NCI-H526 (cell line): ENCODE measurements at places on chromosomes 16 and 17.

DNA sequence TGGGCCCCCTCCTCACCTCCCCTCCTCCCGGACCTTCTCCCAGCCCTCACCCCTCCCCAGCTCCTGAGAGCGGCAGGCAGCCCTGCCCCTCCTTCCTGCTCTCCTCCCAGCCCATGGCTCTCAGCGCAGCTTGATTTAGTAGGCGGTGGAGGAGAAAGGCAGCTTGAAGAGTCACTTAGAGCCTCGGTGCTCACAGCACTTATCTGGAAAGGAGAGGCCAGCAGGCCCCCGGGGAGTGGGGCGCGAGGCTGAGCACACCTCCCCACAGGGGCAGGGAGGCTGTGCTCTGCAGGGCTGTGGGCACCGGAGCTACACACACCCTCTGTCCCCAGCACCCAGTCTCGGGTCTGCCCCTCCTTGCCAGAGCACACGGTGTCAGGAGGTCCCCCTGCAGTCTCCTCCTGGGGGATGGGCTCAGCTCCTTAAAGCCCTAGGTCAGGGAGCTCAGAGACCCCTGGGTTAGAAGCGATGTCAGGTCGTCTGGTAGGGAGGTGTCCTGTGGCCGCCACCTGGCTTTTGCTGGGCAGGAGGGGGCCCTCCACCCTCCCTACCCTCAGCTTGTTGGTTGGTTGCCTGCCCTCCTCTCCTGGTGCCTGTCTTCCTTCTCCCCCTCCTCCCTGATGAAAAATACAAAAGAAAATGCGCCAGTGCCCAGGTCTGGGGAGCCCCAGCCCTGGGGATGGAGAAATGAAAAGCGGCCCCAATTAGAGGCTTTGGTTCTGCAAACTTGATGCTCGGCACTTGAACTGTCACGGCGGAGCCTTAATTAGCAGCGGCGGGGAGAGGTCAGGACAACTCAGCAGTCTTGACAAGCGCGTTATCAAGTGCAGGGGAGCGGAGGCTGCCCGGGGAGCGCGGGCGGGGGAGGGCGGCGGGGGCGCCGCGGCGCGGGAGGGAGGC is 151.1 kb upstream of the GSE1 start:
- DNase-seq: peak; percentile 55

DNA sequence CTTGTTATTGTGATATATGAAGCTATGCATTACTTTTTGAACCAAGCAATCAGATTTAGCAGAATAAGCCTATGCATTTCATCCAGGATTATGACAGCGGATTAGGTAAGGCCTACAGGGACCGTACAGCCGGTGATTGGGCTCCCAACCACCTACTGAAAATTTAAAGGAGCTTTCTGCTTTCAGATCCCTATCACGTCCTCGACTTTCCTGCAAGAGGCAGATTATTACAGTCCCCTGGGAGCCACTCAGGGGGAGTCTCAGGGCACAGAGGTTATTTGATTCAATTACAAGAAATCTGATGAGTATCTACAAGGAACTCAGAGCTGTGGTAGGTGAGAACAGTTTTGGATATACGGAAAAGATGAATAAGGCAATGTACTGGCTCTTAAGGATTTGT is 80.7 kb downstream of the HS3ST3B1 start:
- DNase-seq: no peak

DNA sequence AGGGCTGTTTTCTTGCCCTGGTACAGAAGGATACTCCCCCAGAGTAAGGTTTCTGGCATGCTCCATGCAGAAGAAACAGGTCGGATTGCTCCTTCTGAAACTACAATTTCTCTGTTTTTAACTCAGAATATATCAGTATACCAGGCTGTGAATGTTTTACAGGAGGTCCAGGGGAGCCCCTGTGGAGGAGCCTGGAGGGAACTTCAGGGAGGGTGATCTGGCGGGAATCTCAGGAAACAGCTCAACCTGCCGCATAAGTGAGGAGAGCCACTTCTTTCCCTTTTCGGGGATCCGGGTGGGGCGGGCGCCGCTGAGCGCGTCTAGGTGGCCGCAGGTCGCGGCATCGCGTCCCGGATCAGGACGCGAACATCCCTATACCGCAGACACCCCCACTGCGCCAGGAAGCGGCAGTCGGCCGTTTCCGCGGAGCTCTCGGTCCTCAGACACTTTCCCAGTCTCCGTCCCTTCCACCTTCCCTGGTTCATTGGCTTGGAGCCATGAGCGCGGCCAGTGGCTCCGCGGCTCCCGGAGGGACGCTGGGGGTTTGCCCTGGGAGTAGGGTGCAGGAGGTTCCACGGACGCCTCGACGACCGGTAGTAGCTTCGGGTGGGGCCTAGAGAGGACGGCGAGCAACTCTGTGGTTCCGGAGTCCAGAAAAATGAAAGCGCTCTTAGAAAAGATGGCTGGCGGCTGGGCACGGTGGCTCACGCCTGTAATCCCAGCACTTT is 3.1 kb upstream of the ZNF764 start:
- DNase-seq: no peak

DNA sequence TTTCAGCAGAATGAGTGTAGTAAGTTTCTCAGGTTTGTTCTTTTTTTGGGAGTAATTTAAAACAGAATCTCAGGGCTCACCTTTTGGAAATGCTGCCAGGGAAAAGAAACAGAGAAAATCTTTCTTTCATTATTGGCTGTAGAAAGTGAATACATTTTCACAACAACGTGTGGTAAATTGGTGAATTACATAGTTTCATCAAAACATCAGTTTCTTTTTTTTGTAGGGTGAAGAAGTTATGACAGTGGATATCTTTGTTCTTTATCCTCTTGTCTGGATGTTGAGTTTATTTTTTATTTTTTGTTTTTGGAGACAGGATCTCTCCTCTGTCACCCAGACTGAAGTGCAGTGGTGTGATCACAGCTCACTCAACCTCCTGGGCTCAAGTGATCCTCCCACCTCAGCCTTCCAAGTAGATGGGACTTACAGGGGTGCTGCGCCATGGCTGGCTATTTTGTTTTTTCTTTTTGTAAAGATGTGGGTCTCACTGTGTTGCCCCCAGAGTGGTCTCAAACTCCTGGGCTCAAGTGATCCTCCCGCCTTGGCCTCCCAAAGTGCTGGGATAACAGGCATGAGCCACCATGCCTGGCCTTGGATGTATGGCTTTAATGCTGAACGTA is 2.4 kb downstream of the ZNF267 start:
- no peak for DNase-seq

- DNase-seq: no peak
These were observed 49.1 kb downstream of the TBC1D16 start for GRCh38 chr17:79986411-79987186.

GRCh38 chr17:34793231-34793908 is 167.9 kb downstream of the CCT6B start:
- no peak for DNase-seq

GRCh38 chr17:1592751-1593629 is 30.4 kb upstream of the PITPNA start:
- no peak for DNase-seq

GRCh38 chr16:14015948-14016347 is 55.2 kb upstream of the MRTFB start:
- DNase-seq: no peak

DNA sequence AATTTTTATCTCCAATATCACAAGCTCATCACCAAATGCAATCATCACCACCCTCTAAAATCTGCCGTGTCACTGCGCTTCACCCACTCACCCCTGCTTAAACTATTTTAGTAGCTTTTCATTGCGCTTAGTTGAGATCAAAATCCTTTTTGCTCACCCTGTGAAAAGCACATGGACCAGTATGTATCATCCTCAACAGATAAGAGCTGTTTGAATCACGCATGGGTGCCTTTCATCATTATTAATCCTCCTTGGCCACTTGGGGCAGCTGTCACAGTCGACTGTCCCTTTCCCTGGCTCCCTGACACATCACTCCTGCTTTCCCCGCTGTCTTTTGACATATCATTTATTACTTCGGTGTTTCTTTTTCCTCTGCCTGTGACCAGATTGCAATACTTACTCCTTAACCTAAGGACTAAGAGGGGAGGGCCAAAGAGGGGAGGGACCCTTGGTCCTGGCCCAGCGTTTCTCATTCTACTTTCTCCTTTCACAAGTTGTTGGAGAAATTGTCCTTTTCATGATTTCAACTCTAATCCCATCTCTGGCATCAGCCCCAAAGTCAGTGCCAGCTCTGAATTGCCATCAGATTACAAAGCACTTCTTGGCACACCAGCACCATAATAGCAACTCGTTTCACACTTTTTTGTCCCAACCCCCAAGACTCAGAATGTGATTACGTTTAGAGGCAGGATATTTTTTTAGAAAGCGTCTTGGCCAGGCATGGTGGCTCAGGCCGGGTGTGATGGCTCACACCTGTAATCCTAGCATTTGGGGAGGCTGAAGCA is 8.6 kb upstream of the KDM6B start:
- DNase-seq: no peak

- DNase-seq: no peak
These were observed 30.0 kb downstream of the SRCIN1 start for GRCh38 chr17:38575781-38576180.

DNA sequence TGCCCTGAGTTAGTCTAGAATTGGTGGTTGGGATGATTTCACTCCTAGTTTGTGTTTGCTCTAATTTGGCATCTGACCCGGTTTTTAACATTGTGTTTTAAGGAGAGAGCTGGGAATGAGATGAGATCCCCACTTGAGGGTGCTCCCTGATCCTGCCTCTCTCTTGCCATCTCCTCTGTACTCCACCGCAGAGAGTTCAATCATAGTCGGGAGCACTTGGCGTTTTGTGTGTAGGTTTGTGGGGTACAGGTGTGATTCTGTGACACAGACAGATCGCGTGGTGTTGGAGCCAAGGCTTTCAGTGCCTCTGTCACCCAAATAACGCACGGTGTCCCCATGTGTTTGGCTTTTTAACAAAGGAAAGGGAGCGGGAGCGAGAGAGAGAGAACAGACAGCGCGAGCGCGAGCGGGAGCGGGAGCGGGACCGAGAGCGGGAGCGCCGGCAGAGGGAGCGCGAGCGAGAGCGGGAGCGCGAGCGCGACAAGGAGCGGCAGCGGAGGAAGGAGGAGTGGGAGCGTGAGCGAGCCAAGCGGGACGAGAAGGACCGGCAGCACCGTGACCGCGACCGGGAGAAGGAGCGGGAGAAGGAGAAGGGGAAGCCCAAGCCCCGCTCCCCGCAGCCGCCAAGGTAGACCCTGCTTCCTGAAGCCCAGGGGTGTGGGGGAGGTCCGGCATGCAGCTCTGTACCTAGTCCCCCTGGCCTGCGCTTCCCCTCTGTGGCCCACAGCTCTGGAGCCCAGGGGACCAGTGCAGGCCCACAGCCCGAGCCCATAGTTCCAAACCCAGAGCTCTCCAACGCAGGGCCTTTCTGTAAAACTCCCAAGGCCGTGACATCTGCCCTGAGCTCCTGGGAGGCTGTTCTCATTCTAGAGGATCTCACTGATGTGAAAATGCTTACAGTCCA is 27.2 kb upstream of the IL17C start:
- no peak for DNase-seq

DNA sequence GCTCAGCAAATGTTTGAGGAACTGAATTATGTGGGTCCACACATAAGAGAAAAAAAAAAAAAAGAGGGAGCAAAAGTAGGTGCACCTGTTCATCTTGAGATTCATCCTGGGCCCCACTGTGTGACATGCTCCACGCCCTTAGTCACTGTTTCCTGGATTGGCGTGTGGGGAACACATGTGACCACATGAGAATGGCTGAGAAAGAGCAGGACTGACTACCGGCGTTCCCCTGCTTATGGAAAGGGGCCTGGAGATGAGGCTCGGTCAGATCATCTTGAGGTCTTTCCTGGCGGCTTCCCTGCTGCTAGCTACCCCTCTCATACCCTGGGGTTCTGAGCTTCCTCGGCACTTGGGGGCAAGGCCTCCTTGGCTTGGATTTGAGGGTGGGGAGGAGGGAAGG is 3.9 kb downstream of the DEXI start:
- no peak for DNase-seq

DNA sequence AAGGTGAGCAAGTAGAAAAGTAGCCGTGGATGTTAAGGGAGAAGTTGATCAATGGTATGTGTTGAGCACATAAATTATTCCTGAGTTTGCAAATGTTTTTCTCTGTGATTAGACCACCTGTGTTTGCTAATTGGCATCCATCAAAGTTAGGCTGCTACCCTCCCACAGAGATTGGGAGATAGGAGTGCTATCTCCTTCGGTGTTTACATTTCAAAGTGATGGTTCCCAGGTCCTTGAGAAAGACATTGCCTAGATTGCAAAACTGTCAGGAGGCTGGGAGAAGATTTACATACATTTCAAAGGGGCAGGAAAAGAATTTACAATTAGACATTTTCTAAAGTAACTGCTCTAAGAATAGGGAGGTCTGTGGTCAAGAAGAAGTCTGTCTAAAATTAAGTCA is 54.3 kb upstream of the CNTNAP4 start:
- no peak for DNase-seq

DNA sequence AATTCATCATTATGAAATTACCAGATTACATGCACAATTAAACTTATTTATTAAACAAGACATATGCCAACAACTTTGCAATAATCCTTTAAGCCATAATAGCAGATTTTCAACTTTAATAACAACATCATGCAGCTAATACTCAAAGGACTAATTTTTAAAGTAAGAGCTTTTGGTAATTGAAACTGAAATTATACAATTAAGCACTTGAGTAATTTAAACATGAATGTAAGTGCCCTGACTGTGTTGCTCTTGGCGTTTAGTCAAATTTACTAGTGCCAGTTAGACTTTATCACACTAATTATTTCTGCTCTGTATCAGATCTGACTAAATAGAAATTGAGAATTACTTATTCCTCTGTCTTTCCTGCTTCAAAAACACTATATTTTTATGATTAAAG is 46.8 kb upstream of the PSMD7 start:
- DNase-seq: no peak

GRCh38 chr17:75008373-75008772 is 4.1 kb upstream of the MRPL58 start:
- DNase-seq: no peak

GRCh38 chr16:65665586-65665985 is 543.7 kb upstream of the CDH11 start:
- no peak for DNase-seq

- DNase-seq: no peak
These were observed 2.6 kb downstream of the SNX20 start for GRCh38 chr16:50678531-50678930.

- no peak for DNase-seq
These were observed 66.8 kb downstream of the C16orf78 start for GRCh38 chr16:49440156-49441065.

GRCh38 chr17:69961501-69962145 is 113.4 kb upstream of the KCNJ16 start:
- no peak for DNase-seq

DNA sequence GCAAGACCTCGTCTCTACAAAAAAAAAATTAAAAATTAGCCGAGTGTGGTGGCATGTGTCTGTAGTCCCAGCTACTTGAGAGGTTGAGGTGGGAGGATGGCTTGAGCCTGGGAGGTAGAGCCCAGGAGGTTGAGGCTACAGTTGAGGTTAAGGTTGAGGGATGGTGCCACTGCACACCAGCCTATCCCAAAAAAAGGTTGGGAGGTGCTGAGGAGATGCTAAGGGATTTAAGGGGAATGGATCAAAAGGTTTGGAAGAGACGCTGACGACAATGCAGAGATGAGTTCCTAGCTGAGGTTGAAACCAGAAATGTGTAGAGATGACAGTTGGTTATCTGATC is 4.7 kb upstream of the NSMCE1 start:
- DNase-seq: no peak
